ENCODE measurements at places on chromosomes 5 and 9.

DNA sequence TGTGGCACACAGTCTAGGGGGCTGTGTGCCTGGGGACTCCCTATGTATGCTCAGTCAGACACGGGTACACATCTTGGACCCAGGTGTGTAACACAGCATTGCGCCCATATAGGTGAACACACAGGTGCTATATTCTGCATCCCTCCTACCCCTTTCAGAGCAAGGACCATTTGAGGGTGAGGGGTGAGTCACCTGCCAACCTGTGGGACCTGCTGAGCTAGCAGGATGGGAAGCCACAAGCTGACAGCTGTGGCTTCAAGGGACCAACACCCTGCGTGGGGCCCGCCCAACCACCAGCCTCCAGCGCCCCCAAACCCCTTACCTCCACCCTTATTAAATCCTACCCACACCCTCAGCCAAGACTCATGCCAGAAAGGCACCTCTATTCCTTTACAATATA lies 14.6 kb upstream of the AQP7 start:
- DNase-seq = no peak

DNA sequence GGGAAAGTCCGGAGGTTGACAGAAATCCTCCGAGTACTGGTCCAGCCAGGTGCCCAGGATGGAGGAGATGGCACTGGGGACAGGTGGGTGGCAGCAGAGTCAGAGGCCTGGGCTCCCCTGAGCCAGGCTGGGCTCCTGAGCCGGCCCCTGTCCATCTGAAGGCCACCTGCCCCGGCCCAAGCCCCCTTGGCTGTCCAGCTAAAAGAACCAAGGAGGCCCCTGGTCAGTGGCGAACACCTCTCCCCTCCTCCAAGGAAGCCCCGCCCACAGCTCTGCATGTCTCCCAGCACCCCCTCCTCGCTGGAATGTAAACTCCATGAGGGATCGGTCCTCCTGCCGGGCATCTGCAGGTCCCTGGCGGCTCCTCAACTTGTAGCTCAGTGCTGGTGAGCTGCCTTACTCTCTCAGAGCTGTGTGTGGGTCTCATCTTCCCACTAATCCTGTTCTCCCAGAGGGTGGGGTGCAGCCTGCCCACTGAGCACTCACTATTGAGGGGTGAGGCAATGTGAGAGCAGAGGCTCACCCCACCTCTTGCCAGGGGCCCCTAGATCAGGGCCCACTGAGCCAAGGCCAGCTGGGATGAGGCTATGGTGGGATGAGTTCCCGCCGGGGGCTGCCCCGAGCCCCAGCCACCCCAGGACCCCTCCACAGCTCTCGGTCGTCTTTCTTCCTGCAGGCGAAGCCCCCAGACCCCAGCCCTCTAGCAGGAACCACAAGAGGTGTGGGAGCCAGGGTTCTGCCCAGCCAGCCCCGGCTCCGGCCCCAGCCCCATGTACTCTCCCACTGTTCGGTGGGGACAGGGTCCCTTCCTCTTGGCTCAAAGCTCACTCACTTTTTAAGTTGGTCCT lies 12.0 kb downstream of the RALGDS start:
- no peak for DNase-seq

DNA sequence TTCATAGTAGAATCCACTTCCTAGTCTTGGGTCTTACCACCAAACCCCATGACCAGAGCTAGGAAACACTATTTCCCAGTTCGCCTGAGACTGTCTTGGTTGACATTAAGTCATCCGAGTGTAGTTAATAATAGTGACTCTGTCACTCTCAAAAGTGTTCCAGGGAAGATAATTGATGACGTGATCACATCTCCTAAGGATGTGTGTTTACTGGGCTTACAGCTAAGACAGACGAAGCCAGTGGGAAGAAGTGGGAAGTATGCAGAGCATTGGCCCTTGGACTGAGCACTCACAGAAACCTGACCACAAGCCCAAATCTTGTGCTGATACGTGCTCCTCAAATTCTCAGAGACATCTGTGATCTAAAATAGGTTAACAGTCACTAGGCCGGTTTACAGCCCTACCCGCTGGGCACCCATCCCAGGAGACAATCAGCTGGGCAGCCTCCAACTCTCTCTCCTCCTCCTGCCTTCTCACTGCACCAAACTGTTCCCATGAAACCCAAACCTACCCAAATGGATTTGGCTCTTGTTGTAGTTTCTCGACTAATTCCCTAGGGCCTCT lies 316.6 kb downstream of the TLE1 start:
- no peak for DNase-seq

DNA sequence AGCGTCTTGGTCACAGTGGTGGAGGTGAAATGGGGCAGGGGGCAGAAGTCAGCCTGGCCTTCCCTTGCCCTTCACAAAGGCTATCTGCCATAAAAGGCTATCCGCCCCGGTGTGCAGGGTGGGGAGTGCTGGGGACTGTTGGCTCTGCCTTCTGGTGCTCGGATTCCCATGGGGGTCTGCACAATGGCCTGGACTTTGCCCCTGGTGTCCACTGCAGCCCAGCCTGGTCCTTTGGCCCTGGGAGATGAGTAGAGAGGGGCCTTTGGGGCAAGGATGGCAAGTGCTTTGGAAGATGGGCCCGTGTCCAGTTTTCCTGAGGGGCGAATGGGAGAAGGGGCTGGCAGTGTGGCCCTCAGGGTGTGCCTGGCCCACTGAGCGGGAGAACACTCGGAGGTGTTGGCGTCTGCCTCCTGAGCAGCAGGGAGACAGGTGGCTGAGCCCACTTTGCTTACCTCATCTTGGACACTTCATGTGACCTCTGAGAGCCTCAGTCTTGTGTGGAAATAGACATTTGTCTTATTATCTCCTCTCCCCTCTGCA lies 69.9 kb downstream of the HSPA4 start:
- no peak for DNase-seq

DNA sequence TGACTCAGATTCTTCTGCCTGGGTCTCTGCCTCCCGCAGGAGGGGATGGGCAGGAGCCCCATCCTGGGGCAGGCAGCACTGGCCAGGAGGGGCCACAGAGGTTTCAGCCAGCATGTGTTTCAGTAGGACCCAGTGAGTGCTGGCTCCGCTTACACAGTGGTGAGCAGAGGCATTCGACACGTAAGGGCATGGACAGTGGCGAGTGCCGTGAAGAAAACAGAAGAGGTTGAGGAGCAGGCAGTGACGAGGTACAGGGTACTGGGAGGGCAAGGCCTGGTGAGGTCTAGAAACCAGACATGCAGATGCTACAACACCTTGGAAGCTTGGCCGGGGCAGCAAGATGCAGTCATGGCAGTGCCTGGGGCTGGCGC lies 41.5 kb downstream of the CACNA1B start:
- DNase-seq = no peak

- peak; percentile 6 for DNase-seq
Measured at GRCh38 chr5:115770466-115770865, 46.0 kb downstream of the CDO1 start.

DNA sequence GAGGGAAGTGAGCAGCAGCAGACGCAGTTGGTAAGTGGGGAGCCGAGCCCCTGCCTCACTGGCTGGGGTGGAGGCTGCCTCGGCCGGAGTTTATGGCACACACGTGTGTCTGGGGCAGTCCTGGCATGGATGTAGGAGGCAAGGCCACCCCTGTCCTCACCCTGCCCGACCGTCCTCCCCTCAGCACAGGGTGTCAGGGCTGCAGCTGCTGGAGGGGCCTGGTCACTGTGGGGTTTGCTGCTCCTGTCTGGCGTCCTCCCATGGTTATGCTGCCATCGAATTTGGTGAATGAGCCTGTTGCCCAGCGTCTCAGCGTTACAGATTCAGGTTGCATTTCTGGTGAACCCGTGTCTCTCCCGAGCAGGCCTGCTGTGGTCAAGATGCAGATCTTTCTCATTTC lies 32.4 kb downstream of the CEP72 start:
- no peak for DNase-seq

GRCh38 chr9:98374385-98375051 lies 119.1 kb upstream of the TBC1D2 start:
- peak; percentile 32 for DNase-seq

GRCh38 chr9:36319183-36319582 lies 60.9 kb upstream of the GNE start:
- DNase-seq = no peak

GRCh38 chr5:98656796-98657195 lies 116.7 kb upstream of the RGMB start:
- no peak for DNase-seq

- DNase-seq = peak; percentile 49
Measured at GRCh38 chr9:27033815-27034403, 28.4 kb upstream of the LRRC19 start.

DNA sequence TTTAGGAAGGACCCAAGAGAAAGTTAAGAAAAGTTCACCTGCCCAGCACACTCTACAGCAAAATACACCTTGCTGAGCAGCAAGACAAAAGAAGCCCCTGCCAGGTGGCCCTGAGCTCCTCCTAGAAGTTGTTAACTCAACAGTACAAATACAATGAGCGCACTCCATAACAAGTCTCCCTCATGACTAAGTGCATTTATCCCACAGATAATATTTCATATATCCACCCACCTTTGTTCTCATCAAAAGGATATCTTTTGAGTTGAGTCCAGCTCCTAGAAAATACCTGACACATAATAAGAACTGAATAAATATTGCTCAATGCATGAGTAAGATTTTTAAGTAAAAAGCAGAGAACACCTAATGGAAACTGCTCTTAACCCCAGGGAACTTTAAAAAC lies 73.3 kb downstream of the ABCA1 start:
- DNase-seq = no peak

DNA sequence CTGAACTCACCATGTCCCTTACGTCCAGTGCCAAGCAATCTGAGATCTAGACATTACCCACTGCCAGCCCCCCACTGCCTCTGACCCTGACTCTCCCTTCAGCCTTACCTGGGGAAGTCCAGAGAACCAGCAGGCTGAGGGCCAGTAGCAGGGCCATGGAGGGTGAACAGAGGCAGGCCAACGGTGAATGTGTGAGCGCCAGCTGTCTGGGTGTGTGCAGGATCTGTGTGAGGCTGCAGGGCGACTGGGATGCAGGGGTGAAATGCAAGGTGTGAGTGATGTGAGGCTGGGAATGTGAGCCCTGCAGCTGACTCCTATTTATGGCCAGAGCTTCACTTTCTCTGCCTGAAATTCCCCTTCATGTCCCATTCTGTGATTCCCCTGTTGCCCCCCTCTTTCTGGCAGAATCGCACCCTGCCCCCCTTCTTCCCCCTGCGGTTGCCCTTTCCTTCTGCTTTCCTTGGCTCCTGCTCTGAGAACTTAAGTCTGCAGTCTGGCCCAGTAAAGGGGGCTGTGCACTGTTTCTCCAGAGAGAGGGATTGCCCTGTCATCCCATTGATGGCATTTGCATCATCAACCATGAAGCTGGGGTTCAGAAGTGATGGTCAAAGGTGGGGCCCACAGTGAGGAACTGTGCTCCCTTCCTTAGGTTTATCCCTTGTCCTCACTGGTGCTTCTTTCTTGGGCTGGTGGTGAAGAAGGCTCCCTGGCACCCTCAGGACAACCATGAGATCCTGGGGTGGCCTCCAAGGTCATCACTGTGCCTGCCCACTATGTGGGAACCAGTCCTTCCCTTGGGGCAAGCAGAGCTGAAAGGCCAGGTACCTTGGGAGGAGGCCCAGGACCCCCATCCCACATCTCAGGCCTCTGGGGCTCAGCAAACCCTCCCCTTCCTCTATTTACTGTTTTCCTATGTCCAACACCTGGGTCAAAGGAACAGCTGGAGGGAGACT lies at the start of gene CCL19:
TSS of gene CCL19 (minus strand) at position 294 of the 953 bp plus-strand sequence. CDS start at position 157, 137 bp downstream.
- DNase-seq = no peak

DNA sequence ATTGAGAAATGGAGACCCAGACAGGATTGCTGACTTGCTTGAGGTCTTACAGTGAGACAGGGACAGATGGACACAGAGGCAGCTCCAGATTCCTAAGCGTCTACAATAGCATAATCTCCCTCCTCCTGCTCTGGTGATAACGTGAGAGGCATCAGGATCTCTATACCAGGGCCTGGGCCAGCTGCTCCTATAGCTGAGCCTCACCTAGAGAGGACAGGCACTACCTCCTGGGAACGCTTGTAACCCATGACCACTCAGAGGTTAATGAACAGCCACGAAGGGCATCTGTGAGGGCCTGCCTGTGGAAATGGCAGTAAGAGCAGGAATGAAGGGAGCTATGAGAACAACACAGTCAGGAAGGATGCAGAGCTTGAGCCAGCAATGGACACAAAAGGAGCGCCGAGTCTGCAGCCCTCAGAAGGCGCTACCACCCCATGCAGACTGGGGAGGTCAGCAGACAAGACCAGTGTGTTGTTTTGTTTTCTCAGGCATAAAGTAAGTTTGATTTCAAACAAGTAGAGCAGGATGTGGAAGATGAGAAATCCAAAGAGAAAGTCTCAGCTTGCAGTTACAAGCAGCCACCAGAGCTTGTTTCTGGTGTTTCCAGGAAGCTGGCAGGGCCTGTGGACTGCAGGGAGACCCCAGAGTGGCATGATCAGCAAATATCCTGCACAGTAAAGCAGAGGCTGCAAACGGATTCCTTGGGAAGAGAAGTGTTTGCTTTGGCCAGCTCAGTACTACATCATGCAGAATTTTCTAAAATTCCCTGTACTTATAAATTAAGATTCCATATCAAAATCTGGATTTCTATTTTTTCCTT lies 17.4 kb downstream of the ANKS6 start:
- DNase-seq = no peak

DNA sequence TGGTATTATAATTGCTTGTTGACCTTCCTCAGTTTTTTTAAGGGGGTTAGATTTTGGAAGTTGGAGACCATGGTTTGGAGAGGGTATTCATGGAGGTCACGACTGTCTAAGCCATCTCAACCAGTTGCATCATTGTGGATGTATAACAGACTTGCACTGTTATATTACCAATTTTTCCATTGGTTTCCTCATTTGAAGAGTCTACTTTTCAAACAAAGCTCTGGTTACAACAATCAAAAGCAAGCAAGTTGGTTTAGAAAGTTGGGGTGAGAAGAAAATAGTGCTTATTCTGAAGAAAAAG lies 103.3 kb downstream of the RPS23 start:
- no peak for DNase-seq

DNA sequence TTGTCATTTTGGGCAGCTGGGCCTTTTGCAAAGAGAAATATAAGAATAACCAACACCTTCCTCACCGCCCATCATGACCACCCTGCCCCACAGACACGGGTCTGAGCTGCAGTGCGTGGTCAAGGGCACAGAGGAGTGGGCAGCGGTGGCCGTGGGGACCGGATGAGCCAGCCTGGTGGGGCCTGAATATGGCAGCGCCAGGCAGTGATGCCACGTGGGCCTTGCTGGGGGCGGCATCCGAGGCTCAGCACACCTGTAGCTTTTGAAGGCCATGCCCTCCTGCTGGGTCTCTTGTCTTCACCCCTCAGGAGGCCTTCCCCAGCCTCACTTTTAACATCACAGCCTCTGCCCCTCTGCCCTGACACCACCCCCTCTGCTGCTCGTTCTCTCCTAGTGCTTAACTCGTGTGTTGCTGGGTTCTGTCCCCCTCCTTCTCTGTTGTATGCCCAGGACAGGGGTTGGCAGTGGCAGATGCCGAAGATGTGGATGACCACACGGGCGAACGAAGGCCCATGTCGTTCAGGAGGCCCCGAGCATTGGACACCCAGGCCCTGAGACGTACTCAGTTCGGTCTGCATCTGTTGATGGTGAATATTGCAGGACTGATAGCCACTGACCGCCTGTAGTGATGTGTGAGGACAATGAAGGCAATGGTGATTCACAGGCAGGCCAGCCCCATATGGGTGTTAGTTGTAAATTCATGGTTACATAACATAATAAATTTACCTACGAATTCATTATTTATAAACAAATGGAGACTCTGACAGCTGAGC lies 46.0 kb downstream of the AHRR start:
- DNase-seq = no peak

GRCh38 chr9:132267660-132268059 lies 87.1 kb downstream of the SETX start:
- no peak for DNase-seq
